Renal pelvis (tissue), 12 donors: ENCODE measurements at places on chromosomes 7 and 10. TPM values are rescaled to one million over a fixed set of nuclear protein-coding genes. Genes with fewer than 3 reads are reported as not detected.

DNA sequence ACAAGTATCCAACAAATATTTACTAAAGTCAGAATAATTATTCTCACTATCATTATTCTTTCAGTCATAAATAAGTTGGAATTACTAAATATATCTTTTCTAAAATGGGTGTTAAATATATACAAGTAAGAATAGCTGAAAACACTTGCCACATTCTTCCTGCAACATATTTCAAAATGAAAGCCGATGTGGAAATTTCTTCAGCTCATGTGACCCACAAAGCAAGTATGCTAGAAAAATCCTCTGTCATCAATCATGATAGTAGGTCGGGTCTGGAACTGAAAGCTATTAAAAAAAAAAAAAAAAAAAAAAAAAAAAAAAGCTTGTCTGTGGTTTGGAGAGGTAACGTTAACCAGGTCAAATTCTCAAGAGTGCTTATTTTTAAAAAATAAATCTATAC is 344.7 kb downstream of the NEBL start:
- no peak for DNase-seq

- DNase-seq = no peak
These were observed 181.5 kb downstream of the EXOC4 start for GRCh38 chr7:133434246-133434865.

- DNase-seq = no peak
These were observed 21.8 kb upstream of the LRRD1 start for GRCh38 chr7:92200791-92201190.

DNA sequence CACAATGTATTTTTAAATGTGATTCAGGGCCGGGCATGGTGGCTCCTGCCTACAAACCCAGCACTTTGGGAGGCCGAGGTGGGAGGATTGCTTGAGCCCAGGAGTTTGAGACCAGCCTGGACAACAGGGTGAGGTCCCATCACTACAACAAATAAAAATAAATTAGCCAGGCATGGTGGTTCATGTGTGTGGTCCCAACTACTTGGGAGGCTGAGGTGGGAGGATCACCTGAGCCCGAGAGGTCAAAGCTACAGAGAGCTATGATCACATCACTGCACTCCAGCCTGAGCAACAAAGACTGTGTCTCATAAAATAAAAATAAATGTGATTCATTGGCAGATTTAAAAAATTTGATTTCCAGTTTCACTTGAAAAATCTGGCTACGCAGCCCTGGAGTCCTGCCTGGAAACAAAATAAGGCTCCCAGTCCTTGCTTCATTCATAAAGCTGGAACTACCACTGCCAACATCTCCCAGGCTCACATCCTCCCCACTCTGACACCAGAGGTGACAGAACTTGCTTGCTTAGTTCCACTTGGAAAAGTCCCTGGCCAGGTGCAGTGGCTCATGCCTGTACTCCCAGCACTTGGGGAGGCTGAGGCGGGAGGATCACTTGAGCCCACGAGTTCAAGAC is 27.9 kb upstream of the SLC35G1 start:
- DNase-seq = no peak

EFCAB10 gene
- polyA plus RNA-seq = 2.6 TPM

WNT2 gene
- polyA plus RNA-seq = 0.77 TPM

DNA sequence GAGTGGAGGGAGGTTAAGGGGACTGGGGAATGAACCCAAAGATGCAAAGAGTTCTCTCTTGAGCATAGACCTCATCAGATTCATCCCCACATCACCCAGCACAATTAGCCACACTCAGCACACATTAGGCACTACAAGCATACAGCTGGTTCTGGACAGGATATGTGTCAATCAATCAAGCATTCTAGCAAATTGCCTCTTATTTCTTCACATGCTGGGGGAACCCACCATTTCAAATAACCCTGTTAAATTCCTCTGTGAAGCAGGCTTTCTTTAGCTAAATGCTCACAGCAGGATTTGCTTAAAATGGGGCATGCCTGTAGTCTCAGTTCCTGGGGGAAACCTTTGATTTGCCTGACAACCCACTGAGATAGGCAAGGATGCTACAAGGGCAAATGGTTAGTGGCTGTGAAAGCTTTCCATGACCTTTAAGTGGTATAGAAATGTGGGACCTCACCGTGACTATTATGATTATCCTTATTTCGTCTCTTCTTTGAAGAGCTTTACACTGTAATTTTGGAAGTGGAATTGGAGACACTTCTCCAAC is 193.4 kb upstream of the ZMIZ1 start:
- no peak for DNase-seq

DNA sequence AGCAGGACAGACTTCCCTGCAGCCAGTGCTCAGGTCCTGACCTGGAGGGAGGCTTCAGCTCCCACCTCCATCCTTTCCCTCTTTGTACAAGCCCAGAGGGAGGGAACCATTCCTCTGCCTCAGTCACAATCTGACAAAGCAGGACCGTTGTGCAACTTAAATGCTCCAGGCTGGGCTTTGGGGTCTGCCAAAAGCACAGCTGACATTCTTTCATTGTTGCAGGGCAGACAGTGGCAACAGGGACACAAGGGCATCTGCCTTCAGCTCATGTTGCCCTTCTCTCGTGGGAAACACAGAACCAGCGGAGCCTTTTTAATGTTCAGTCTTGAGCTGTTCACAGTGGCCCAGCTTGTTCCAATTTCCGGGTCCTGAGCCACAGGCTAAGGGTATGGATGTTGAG is 155.7 kb upstream of the TNS3 start:
- no peak for DNase-seq

DNA sequence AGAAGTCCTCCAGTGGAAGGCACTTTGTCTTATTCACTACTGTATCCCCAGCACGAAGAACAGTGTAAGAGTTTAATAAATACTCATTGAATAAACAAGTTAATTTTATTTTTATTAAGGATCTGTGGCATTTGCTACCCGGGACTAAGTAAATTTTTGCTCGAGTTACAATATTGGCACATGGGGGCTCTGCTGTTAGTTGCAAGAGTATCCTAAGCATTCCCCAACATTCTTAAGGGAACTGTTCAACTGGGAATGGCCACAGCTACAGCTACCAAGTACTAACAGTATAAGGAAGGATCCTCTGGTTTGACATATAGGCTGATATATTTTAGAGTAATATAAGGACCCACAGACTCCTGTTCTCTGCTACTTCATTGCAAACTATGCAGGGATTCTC is 8.7 kb upstream of the LRRTM3 start:
- no peak for DNase-seq

DNA sequence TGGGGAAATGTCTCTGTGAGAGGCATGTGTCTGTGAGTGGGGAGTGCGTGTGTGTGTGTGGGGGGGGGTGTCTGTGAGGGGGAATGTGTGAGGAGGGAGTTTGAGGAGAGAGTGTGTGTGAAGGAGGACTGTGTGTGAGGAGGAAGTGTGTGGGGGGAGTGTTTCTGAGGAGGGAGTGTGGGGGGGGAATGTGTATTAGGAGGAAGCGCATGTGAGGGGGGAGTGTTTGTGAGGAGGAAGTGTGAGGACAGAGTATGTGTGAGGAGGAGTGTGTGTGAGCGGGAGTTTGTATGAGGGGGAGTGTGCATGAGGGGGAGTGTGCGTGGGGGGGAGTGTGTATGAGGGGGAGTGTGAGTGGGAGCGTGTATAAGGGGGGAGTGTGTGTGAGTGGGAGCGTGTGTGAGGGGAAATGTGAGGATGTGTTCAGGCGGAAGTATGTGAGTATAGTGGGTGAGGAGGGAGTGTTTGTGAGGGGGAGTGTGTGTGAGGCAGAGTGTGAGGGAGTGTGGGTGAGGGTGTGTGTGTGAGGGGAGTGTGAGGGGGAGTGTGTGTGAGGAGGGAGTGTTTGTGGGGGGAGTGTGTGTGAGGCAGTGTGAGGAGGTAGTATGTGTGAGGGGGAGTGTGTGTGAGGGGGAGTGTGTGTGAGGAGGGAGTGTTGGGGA is 21.8 kb upstream of the PTPRN2 start:
- DNase-seq = no peak

ANKRD61 gene
- polyA plus RNA-seq = 2.7 TPM

DNA sequence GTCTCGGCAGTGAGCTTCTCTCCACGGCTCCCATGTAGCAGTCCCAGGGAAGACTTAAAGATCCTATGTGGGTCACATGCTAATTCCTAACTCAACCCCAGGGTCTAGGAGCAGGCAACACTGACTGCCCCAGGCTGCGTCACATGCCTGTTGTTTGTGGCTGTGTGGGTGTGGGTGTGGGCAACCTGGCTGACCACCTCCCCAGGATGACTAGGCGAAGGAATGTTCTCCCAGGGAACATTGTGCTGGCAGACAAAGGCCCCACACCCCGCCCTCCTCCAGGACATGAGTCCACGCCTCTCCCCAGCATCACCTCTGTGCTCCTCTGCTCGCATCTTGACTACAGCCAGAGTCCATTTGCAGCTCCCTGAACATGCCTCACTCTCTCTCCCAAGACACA is 30.3 kb downstream of the SLC29A3 start:
- DNase-seq = no peak

- no peak for DNase-seq
These were observed 354.1 kb upstream of the VSTM2A start for GRCh38 chr7:54187886-54188685.

DNA sequence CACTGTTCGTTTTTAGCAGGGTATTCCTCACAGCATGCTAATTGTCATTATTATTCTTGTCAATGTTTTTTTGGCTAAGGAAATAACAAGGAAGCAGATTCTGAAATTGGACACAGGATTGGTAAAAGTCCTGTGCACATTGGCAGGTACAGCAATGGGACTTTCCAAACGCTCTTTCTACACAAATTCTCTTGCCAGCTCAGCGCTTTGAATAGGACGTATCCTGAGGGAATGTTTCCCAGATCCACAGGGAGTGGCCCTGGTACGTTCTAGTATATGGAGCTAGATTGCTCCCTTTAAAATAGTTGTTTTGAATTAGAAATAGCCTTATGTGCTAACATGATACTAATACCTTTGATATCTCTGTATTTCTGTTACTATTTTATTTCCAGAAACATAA is 82.8 kb upstream of the GRB10 start:
- no peak for DNase-seq

DNA sequence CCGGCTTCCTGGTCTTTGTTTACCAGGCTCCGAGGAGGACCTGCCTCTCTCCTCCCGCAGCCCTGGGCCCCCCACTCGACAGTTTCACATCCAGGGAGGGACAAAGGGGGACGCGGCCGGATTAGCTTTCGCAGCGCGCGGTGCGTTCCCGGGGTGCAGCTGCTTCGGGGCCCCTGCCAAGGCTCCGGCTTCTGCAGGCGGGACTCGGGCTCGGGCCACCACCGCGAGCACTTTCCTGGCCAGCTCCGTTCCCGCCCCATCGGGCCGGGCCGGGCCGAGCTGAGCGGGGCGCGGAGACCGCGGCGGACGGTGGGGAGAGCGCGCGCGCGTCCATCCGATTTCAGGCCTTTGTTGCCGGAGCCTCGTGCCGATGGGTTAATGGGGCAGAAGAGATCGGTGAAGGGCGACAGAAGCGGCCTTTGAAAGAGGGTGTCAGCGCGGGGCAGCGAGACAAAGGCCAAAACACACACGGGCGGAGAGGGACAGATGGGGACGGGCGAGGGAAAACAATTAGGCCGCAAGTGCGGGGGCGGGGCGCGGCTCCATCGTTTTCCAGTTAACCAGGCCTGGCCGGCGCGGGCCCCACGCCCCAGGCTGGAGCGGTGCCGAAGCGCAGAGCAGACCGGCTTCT is 8.5 kb upstream of the UNCX start:
- DNase-seq = peak; percentile 69

ZNF775 gene
- 8.6 TPM for polyA plus RNA-seq

NPC1L1 gene
- 4.3 TPM for polyA plus RNA-seq

DNA sequence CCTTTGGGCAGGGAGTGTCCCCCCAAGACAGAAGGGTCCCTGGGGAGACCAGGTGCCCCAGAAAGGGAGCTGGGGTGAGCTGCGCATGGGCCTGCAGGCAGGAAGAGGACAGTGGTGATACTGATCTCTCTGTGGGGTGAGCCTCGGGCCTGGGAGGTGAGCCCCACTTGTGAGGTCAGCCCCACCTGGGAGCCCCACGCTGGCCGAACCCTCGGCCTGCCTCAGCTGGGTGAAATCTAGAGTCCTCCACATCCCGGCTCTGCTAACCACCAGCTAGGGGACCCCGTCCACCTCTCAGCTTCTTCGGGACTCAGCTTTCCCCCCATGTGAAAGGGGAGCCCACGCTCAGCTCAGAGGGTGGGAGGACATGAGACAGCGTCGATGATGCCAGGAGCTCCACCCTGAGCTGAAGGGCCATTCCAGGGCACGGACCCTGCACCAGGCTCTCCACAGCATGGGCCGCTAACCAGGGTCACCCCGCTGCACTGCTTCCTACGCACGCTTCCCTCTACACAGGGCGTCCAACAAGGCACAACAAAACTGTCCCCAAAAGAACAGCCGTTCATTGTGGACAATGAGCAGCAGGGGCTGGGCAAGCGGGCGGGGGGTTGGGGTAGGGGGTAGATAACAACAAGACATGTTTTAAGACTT is 48.7 kb downstream of the CAMK2B start:
- no peak for DNase-seq

AS3MT gene
- polyA plus RNA-seq = 23.1 TPM

PVRIG gene
- polyA plus RNA-seq = 9.2 TPM

DNA sequence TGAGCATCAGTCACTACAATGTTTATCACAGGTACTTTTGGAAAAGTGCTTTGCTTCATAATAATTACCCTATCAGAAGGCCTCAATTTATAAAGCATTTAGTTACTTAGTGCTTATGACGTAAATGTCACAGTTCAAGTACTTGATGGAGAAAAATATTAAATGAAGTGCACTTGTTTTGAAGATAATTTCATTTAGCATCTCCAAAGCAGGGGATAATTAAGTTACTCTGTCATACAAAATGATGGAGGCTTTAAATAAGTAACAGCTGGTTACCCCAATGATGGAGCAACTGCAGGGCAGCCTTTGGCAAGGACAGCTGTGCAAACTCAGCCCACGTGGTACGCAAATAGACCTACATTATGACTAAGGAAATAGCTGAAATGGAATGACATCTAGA is 768.8 kb downstream of the GRM8 start:
- no peak for DNase-seq

LGI1 gene
- polyA plus RNA-seq = 5.1 TPM

DNA sequence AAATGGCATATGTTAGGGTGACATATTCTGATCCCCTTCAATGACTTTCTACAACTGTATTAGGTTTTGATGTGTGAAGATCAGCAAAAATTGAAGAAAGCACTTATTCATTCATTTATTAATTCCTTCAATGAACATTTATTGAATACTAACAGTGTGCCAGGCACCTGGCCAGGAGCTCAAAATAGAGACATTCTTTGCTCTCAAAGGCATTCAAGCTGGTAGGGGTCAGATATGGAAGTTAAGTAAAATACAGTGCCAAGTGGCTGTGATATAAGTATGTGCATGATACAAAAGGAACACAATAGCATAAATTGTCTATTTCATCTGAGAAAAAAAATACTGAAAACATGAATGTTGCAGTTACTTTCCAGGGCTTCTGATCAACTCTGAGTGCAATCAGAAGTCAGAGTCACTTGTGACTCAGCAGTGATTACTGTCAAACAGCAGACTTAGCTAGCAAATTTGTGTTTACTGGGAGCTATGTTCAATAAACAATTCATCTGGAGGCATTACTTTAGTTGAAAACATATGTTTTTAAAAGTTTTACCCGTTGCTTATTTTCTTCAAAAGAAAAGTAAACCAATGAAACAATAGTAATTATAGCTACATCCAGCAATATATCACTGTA is 60.4 kb upstream of the CACNB2 start:
- no peak for DNase-seq

OGDHL gene
- 57.4 TPM for polyA plus RNA-seq

- no peak for DNase-seq
These were observed 30.4 kb upstream of the PPIF start for GRCh38 chr10:79316671-79317431.

- no peak for DNase-seq
These were observed 46.6 kb downstream of the PRKAG2 start for GRCh38 chr7:151830121-151830830.

POR gene
- polyA plus RNA-seq = 72.9 TPM
